ENCODE measurements at places on chromosomes 12 and 14.

- no peak for DNase-seq
Measured at GRCh38 chr12:25502118-25502517, 51.0 kb downstream of the LMNTD1 start.

GRCh38 chr12:121483949-121484348 is 84.0 kb downstream of the RNF34 start:
- DNase-seq: no peak

GRCh38 chr12:130218682-130219081 is 56.4 kb downstream of the FZD10 start:
- no peak for DNase-seq

DNA sequence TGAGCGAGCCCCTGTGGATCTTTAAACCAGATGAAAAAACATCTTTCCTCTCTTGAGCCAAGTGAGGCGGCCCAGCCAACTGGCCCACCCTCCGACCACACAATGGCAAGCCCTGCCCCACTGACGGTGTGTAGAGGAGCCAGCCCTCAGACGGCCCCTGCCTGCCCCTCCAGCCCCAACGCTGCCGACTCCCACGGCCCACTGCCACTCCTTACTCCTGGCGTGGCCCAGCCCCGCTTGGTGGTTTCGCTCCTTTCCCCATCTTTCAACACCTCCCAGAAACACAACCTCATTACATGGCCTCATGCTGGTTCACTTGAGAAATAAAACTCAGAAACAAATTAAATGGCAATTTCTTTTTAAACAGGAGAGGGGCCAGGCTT is 80.6 kb upstream of the DICER1 start:
- no peak for DNase-seq

DNA sequence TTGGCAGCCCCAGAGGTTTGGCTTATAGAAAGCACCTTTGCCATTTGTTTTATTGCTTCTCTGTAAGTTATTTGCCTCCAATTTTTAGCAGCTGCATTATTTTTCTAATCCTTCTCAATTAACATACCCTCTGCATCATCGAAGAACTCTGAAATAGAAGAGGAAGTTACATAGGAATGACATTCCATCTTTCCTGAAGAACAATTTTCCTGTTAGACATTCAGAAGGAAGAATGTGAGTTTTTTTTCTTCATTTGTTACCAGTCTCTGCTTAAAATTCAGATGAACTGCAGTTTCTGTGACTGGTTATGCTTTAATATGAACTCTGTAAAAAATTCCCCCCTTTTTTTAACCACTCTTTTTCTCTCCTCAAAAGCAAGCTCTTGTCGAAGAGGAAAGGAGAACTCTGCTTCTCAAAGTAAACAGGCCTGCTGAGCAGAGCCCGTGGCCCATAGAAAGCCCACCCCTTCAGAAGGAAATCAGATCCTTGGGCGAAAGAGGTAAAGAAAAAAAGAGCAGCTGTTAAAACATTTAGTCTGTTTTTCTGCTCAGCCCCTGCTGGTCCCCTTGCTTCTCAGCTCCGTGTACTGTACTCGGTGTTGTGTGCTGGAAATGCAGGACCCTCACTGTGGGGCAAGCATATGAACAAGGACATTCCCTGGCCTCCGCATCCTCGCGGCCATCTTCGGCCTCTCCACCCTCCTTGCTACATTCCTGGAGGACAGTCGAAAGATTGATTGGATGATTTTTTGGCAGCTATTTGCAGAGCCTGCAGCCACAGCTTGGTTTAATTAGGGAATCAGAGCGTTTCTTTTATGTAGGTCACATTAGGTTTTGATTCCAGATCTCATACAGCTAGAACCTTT is 164.4 kb upstream of the LRIG3 start:
- no peak for DNase-seq

- no peak for DNase-seq
Measured at GRCh38 chr12:124816295-124816854, 47.3 kb downstream of the SCARB1 start.

- no peak for DNase-seq
Measured at GRCh38 chr14:91318911-91319310, 74.4 kb upstream of the GPR68 start.

All from naive B cell (primary cell).